Endothelial cell of umbilical vein (primary cell): ENCODE measurements at places on chromosomes 6 and 20. TPM values are rescaled to one million over a fixed set of nuclear protein-coding genes. Genes with fewer than 3 reads are reported as not detected.

The SRC gene
- total RNA-seq: 29.4 and 30.7 TPM in 2 replicates

The MEI4 gene
- not detected in 2 replicates for total RNA-seq

DNA sequence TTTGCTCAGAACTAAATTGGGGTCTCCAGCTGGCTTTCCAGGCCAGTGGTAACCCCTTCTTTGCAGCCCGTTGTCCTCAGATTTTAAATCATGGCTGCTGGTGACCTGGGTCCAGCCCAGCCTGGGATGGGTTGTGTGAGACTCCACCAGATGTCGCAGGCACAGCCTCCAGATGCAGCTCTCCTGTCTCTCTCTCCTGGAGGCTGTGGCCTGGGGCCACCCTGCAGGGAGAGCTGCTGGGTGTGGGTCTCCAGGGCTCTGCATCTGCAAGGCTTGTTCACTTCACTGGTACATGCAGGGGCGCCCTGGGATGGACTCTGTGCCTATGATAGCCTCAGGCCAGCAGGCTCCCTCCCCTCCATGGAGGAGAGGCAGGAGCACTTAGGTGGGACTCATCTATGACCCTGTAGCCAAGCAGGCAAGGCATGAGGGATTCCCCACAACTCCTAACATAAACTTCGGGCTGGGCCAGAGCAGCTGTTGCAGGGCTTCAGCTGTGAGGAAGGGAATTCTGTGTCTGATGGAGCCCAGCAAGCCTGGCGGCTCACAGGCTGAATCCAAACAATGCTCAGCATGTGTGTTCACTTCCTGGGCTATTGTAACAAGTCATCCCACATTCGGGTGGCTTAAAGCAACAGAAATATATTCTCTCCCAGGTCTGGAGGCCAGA is 94.7 kb upstream of the NXT1 start:
- peak; percentile 50 for DNase-seq
- no peaks in the 10 kb centered on the region for H3K36me3 ChIP-seq
- peak overlapping the region; percentile 98 for H3K27ac ChIP-seq
- no peaks in the 10 kb centered on the region for H3K27me3 ChIP-seq
- H3K4me1 ChIP-seq: peaks cover 39% of the 10 kb centered on the region
- no peak overlapping the region for H3K4me3 ChIP-seq

DNA sequence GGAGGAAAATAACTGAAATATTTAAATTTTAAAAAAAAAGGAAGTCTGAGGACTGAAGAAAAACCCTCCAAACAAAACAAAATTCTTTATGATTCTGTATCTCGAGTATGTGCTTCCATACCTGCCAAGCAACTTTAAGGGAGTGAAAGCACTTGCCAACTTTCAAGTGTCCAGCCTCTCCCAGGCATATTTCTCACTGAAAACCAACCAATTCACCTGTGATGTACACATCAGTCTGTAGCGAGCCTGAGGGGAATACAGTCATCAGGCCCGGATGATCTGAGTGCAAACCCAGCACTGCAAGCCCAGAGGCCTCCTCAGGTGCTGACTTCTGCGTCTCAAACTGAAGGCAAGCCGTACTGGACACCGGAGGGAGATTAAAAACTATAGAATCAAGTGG is 164.8 kb upstream of the NT5E start:
- H3K27ac ChIP-seq: no peak overlapping the region
- no peak overlapping the region for H3K4me3 ChIP-seq
- H3K27me3 ChIP-seq: no peaks in the 10 kb centered on the region
- no peaks in the 10 kb centered on the region for H3K4me1 ChIP-seq
- no peaks in the 10 kb centered on the region for H3K36me3 ChIP-seq

DNA sequence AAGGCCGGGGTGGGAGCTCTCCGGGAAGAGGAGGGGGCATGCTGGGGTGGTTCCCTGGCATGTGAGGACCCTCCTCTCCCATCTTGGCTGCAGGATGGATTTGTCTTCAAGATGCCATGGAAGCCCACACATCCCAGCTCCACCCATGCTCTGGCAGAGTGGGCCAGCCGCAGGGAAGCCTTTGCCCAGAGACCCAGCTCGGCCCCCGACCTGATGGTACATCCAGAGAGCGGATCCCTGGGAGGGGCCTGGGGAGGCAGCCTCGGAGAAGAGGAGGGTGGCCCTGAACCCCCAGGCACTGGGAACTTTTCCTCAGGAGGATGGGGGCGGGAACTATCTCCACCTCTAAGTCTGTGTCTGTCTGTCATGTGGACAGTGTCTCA is 4.8 kb downstream of the CDC25B start:
- H3K36me3 ChIP-seq: peaks cover 26% of the 10 kb centered on the region
- H3K4me3 ChIP-seq: no peak overlapping the region
- no peaks in the 10 kb centered on the region for H3K27me3 ChIP-seq
- no peak overlapping the region for H3K27ac ChIP-seq
